ENCODE measurements at places on chromosomes 2 and 18. TPM values are rescaled to one million over a fixed set of nuclear protein-coding genes. Genes with fewer than 3 reads are reported as not detected.

Gene KLHL14
- not detected for total RNA-seq

Gene RESP18
- total RNA-seq = not detected

Gene CDH19
- total RNA-seq = 72.3 TPM

Gene RND3
- total RNA-seq = 9.6 TPM

Gene REG1B
- not detected for total RNA-seq

Gene SPATA3
- total RNA-seq = not detected

Gene MALL
- total RNA-seq = 27.4 TPM

Gene CNRIP1
- total RNA-seq = 24.9 TPM

Gene KIAA2012
- not detected for total RNA-seq

DNA sequence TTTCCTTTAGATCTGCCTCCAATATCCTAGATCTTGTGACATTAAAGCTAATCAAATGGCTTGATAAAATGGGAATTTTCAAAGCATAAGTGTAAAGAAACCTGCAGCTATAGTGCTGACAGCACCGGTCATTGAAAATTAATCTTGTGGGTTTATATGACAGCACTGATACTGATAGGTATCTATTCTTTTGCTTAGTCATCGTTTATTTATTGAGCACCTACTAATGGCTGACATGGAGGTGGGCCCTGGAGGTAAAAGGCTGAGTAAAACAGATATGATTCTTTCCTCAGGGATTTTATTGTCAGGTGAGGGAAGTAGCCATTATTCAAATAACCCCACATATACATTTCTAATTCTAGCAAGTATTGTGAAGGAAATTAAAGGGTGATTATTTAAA, 282.5 kb downstream of the LRRTM1 start:
- H3K27me3 ChIP-seq = no peaks in the 10 kb centered on the region
- no peaks in the 10 kb centered on the region for H3K4me1 ChIP-seq
- H3K4me3 ChIP-seq = no peak overlapping the region
- H3K36me3 ChIP-seq = no peaks in the 10 kb centered on the region
- DNase-seq = no peak

GRCh38 chr18:6589923-6590322, 139.6 kb upstream of the ARHGAP28 start:
- DNase-seq = no peak
- H3K4me3 ChIP-seq = no peak overlapping the region
- no peak overlapping the region for H3K27ac ChIP-seq
- no peaks in the 10 kb centered on the region for H3K4me1 ChIP-seq

GRCh38 chr2:72361521-72361920, 213.9 kb upstream of the CYP26B1 start:
- no peak overlapping the region for H3K27ac ChIP-seq
- no peak for DNase-seq
- H3K36me3 ChIP-seq = peaks cover 3% of the 10 kb centered on the region
- H3K4me3 ChIP-seq = no peak overlapping the region
- no peaks in the 10 kb centered on the region for H3K4me1 ChIP-seq
- no peaks in the 10 kb centered on the region for H3K27me3 ChIP-seq

DNA sequence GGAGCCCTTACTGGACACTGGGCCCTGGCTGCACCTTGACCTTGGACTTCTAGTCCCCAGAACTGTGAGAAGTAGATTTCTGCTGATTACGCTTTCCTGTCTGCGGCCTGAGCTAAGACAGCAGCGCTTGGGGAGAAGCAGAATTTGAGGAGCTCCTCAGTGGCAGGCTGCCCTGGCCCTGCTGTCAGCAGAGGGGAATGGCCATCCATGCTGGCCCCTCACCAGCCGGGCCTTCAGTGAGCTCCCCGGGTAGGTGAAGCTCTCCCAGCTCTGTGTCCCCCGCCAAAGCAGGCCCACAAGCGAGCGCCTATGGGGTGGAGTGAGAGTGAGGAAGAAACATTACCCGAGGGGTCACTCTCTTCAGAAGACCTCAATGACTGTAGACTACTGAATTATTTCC, 51.6 kb downstream of the RRM2 start:
- DNase-seq = no peak
- H3K36me3 ChIP-seq = no peaks in the 10 kb centered on the region
- no peaks in the 10 kb centered on the region for H3K4me1 ChIP-seq
- H3K27me3 ChIP-seq = no peaks in the 10 kb centered on the region
- no peak overlapping the region for H3K27ac ChIP-seq

DNA sequence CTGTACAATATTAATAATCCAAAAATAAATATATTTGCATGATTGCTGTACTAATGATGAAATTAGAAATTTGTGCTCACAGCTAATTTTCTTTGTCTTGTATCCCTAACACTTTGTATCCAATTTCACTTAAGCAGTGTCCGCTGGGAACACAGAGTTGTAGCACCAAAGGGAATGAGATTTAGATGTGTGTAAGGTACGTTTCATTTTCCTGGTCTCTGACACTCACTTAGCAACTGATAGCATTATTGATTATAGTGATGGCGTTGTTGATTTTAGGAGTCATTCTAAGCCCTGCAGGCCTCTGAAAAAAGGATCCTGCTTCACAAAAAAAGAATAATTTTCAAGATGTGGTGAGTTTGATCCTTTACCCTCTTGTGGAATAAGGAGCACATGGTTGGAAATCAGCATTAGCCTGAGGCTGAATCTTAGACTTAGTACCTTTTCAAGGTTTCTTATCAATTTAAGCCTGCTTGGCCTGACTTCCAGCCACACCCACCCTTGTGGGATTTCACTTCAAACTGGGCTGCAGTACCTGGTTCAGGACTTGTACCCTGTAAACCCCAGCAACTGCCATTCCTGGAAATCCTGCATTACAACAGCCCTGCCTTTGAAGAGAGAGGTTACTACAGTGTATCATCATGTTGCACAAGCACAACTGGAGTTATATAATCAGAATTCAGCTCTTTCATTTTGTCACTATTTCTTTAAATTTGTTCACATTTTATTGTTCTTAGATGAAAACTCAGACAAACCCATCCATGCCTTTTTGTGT, 116.2 kb downstream of the RND3 start:
- H3K4me1 ChIP-seq = no peaks in the 10 kb centered on the region
- no peaks in the 10 kb centered on the region for H3K27me3 ChIP-seq
- H3K36me3 ChIP-seq = no peaks in the 10 kb centered on the region
- DNase-seq = no peak

- no peaks in the 10 kb centered on the region for H3K27me3 ChIP-seq
- H3K36me3 ChIP-seq = no peaks in the 10 kb centered on the region
- DNase-seq = no peak
- H3K27ac ChIP-seq = no peak overlapping the region
Measured at GRCh38 chr18:46950064-46950656, 32.8 kb downstream of the KATNAL2 start.

DNA sequence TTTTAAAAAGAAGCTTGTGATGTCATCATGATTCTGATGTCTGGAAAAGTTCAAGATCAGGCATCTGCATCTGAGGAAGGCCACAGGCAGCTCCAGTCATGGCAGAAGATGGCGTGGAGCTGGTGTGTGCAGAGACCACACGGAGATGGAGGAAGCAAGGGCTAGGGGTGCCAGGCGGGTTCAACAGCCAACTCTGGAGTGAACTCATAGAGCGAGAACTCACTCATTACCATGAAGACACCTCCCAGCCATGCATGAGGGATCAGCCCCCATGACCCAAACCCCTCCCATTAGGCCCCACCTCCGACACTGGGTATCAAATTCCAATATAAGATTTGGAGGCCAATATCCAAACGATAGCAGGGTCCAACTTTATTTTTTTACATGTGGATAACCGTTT, 61.6 kb downstream of the KCNG2 start:
- DNase-seq = peak; percentile 42
- H3K27me3 ChIP-seq = no peaks in the 10 kb centered on the region
- H3K4me1 ChIP-seq = peaks cover 5% of the 10 kb centered on the region

DNA sequence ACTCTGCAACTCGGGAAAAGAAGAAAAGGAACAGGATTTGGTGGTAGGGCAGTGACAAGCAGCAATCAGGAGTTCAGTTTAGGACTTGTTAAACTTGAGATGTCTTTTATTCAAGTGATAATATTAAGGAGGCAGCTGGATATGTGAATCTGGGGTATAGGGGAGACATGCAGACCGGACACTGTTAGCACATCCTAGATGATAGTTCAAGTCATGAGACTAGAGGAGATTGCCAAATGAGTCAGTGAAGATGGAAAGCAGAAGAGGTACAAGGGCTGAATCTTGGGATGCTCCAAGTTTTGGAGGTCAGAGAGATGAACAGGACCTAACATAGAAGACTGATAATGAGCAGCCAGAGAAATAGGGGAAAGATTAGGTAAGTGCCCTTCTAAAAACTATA, 69.5 kb upstream of the PSME4 start:
- no peak overlapping the region for H3K27ac ChIP-seq
- no peaks in the 10 kb centered on the region for H3K36me3 ChIP-seq
- no peak for DNase-seq
- H3K4me1 ChIP-seq = peaks cover 8% of the 10 kb centered on the region

DNA sequence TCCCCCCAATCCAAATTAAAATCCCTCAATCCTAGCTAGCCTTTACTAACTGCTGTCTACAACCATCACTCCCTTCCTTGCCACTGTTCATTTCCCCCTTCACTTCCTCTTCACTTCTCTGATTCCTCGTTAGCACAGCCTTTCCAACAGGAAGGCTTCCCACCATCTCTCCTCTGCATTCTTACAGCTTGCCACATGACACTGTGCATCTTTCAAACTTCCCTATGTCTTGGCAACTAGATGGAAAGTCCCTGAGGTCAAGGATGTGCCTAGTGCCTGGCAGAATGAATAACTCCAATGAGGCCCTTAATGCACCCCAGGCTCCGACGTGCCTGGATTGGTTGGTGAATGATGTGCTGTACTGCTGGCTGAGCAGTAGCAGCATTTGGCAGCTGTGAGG, 15.2 kb downstream of the SAP130 start:
- no peak overlapping the region for H3K27ac ChIP-seq
- no peaks in the 10 kb centered on the region for H3K27me3 ChIP-seq
- no peak overlapping the region for H3K4me3 ChIP-seq
- no peak for DNase-seq

DNA sequence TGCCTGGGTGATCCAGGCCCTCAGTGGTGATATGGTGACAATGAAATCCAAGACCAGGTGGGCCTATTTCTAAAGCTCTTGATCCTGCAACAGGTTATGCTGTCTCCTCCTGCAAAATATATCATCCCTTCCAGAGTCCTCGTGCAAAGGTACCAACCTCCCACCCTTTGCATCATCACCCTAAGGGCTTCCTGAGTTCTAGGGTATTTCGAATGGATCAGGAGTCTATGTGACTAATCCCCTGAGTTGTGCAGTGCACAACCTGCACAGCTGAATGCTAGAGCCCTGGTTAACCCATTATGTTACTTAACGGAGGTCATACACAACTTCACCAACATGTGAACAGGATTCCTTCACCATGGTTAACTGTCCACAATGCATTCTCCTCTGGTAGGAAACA, 13.4 kb upstream of the NPAS2 start:
- H3K4me3 ChIP-seq = no peak overlapping the region
- H3K36me3 ChIP-seq = no peaks in the 10 kb centered on the region
- H3K4me1 ChIP-seq = no peaks in the 10 kb centered on the region
- no peak for DNase-seq
- H3K27me3 ChIP-seq = no peaks in the 10 kb centered on the region

GRCh38 chr2:65724752-65725151, 292.4 kb upstream of the SPRED2 start:
- H3K27ac ChIP-seq = no peak overlapping the region
- H3K27me3 ChIP-seq = no peaks in the 10 kb centered on the region
- DNase-seq = no peak
- no peaks in the 10 kb centered on the region for H3K4me1 ChIP-seq
- H3K4me3 ChIP-seq = no peak overlapping the region
- H3K36me3 ChIP-seq = no peaks in the 10 kb centered on the region

- H3K36me3 ChIP-seq = no peaks in the 10 kb centered on the region
- no peaks in the 10 kb centered on the region for H3K27me3 ChIP-seq
- no peak overlapping the region for H3K27ac ChIP-seq
- DNase-seq = peak; percentile 49
Measured at GRCh38 chr2:239690651-239691631, 290.1 kb upstream of the HDAC4 start.

DNA sequence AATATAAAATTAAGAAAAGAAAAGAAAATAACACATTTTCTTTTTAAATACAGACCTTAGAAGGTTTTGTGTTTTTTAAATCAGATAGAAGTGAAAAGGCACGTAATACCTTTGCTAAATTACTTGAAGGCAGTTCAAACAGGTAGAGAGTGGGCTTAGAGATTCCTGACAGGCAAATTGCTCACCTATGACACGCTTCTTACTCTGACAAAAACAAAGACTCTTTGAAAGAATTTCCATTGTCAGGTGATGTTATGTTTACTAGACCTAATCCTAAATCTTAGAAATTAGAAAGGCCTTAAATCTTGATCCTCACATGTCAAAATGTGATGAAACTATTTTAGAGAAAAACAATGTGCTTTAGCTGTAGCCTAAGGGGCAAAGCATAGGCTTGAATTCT, 522.9 kb downstream of the SOX11 start:
- DNase-seq = no peak
- no peaks in the 10 kb centered on the region for H3K4me1 ChIP-seq
